ENCODE measurements at places on chromosomes 3 and 15. TPM values are rescaled to one million over a fixed set of nuclear protein-coding genes. Genes with fewer than 3 reads are reported as not detected.

DNA sequence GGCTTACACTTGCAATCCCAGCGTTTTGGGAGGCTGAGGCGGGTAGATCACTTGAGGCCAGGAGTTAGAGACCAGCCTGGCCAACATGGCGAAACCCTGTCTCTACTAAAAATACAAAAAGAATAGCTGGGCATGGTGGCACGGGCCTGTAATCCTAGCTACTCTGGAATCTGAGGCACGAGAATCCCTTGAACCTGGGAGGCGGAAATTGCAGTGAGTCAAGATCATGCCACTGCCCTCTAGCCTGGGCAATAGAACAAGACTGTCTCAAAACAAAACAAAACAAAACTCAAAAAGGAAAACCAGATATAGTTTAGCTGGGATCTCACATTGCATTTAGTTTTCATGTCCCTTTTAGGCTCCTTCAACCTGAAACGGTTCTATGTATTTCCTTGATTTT is 2.9 kb upstream of the USP50 start:
- no peak for DNase-seq

GRCh38 chr3:60803216-60804173 is 447.8 kb downstream of the FHIT start:
- no peak for DNase-seq

DNA sequence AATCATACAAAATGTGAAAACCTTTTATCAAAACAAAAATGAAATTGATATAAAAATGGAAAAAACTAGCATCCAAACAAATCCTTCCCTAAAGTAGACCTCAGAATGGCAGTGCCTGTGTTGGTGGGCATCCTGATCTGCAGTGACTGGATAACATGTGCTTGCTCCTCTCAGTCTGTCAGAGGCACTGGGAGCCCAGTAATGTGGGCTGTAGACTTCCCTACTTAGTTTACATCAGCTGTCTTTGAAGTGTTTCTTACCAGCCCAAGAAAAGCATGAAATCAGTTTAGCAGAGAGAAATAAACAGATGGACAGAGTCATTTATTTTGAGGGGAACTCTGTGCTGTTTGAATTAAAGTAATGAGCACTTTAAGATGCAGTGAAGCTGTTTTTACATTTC is 37.8 kb upstream of the RORA start:
- DNase-seq: no peak

DNA sequence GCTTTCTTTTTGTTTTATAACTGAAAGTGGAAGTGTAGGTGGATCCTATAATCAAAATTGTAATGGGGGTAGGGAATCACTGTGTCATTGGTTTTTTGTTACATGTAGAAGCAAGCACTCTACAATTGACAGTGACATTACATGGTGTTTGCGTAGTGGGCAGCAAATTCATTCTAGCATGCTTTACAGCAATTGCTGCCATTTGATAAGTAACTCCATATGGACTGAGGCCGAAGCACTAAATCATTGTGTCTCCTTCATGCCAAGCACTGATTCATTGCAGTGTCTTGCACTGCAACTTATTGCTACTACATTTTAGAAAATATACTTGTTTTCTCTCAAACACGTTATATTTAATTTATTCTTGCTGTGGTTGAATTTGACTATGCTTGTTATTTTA is 933.9 kb downstream of the NSUN3 start:
- no peak for DNase-seq

GRCh38 chr3:170717410-170718402 is 131.8 kb upstream of the SLC7A14 start:
- no peak for DNase-seq

DISP2 gene
- total RNA-seq: 0.04 TPM

ERICH6 gene
- total RNA-seq: not detected

SLC28A1 gene
- not detected for total RNA-seq

GNAT1 gene
- total RNA-seq: not detected

MYRIP gene
- total RNA-seq: 7.8 TPM

CPB1 gene
- 0.07 TPM for total RNA-seq

DNA sequence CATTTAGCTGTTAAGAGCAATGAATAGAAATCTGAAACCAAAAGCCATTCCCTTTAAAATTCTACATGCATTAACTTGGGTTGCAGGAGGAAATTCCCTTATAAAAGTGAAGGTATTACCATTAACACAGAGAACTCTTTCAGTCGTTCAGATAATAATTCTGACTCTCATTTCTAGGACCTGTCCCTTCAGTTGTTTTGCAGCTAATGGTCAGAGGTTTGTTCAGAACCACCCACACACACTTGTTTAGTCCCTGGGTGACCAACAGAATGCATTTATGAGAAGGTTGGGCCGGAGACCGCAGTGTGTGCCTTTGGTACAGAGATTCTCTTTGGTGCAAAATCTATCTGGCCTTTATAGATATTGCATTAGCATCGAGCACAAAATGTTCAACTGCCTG is 492.5 kb downstream of the NLGN1 start:
- no peak for DNase-seq

GRCh38 chr3:11435440-11436165 is 163.4 kb downstream of the ATG7 start:
- DNase-seq: no peak

DNA sequence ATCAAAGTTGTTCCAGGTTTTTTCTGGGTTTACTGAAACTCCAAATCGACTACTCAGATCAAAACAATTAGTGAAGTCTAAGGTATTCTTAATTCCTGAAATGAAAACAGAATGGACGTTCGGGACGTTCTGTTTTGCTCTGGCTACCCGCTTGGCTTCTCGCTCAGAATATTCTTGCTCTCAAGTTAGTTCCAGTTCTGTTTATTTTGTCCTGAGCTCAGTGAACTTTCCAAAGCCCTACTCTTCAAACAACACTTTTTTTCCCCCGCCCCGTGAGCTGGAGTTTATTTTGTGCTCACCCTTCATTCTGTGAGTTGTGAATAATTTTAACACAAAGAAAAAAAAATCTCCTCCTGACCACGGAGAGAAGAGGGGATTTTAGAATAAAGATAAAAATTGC is 72.6 kb downstream of the SAMMSON start:
- DNase-seq: no peak

- DNase-seq: no peak
Measured at GRCh38 chr15:25931851-25932250, 68.7 kb upstream of the ATP10A start.

DNA sequence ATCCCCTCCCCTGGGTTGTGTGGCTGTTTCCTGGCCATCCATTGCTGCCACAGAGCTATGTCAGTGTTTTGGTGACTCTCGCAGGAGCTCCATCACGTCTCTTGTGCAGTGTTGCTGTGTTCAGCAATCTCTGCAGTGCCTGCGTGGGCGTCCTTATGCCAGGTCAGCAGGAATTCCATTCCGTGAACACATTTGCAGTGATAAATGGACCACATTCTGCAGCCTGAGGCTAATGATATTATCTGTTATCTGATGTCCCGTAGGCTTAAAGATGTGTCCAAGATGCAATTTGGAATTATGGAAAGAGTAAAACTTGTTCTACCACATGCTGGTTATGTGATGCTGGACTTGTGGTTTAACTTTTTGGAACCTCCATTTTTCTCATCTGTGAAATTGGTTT is 25.5 kb upstream of the COL6A6 start:
- no peak for DNase-seq

DNA sequence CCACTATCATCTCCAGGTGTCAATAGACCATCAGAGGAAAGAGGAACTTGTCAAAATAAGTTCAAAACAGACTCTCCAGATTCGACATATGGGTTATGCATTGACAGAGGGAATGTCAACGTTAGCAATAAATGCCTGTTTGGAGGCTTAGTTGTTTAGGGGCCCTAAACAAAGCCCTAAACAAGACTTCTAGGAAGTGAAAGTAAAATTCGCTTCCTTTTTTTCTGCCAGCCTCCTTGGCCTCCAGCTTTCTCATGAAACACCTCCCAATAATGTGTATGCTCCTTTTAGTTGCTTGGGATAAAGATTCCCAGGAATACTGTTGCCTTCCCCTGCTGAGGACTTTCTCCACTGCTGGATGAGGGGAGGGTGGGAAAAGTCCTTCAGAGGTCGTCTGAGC is 70.9 kb upstream of the ARNT2 start:
- DNase-seq: no peak

DNA sequence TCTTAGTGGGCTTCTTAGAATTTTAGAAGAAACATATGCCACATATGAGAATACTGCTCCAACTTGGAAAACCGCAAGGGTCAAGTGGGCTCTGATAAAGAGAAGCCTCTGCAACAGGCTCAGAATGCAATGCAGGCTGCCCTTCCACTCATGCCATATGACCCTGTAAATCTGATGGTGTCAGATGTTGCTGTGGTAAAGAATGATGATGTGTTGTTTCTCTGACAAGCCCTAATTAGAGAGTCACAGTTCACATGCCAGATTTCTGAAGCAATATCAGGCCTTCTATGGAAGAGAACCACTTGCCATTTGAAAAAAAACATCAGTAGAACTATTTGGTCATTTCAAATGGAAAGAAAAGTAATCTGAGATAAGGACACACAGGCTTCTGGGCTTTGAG is 749.6 kb downstream of the AGBL1 start:
- DNase-seq: no peak

DNA sequence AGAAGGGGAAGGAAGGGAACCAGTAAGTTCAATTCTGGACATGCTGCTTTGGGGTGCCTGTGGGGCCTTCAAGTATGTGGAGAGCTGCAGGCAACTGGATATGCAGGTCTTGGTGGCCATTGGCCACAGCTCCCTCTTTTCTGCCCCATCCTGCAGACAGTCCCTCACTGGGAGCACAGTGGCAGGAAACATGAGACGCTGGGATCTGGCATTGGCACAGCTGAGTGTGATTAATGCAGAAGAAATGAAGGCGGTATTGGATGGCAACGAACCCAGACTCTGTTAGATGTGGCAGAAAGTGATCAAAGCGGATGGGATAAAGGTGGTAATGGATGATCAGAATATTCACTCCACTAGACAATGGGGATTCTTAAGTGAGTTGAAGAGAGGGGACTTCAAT is 23.2 kb upstream of the VPS8 start:
- DNase-seq: no peak

GRCh38 chr15:82970078-82970686 is 15.8 kb upstream of the RAMAC start:
- DNase-seq: no peak

GRCh38 chr15:22808240-22808639 is 21.8 kb downstream of the NIPA1 start:
- DNase-seq: no peak

- DNase-seq: no peak
Measured at GRCh38 chr3:171827836-171828458, 15.2 kb upstream of the TMEM212 start.

KBTBD13 gene
- 0.17 TPM for total RNA-seq

- DNase-seq: no peak
Measured at GRCh38 chr15:74373056-74373650, 5.7 kb upstream of the CYP11A1 start.

ALG1L2 gene
- 1.7 TPM for total RNA-seq

CLDN1 gene
- total RNA-seq: 0.67 TPM

DNA sequence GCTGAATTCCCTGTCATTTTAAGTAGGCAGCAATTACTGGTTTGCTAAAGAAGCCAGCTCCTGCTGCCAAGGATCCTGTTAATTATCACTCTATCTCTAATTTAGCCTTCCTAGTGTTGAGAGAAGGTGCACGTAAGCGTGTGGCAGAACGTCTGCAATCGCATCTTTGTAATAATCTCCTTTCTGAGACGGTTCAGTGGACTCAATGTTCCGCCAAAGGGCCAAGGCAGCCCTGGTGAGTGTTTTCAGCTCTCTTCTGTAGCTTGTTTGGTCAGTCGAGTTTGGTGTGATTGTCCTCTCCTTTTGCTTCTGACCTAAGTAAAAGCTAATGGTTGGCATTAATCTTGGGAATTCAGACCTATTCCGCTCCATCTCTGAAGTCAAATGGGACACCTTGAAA is 24.2 kb downstream of the MITF start:
- no peak for DNase-seq

- DNase-seq: no peak
Measured at GRCh38 chr15:52255935-52256334, 39.7 kb downstream of the MYO5C start.

DNA sequence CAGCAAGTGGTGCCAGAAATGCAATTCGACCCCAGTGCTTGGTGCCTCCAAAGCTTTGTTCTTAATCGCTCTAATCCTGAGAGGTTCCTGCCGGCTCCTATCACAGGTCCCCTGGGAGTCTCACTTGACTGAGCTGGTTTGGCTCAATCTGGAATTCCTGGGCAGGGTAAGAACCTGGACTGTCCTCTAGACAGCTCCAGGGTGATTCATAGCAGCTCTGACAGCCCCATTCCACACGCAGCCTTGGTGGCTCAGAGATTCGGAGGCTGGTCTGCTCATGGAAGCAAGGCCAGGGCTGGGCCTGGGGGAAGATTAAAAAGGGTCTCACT is 37.9 kb downstream of the MYO5C start:
- peak; percentile 54 for DNase-seq

MRPL47 gene
- total RNA-seq: 68.9 TPM

- no peak for DNase-seq
Measured at GRCh38 chr3:23664459-23664858, 141.3 kb upstream of the UBE2E1 start.

GRCh38 chr15:77506311-77507142 is 85.8 kb downstream of the HMG20A start:
- peak; percentile 73 for DNase-seq

DNA sequence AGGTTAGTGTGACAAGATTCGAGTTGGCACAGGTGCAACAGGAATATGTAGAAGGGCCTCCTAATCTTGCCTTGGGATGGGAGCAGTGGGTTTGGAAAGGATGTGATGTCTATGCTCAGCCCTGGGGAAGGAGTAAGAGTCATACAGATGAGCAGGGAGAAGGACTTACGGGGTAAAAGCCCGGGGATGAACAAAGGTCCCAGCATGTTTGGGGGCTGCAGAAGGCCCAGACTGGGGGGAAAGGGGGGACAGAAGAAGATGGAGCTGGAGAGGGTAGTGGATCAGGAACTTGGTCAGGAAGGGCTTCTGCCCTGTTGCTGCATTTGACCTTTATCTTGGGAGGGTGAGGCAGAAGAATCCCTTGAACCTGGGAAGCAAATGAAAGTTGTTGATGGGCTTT is 240.1 kb upstream of the ST8SIA2 start:
- no peak for DNase-seq

- DNase-seq: no peak
Measured at GRCh38 chr3:170309046-170309445, 48.5 kb upstream of the SKIL start.

SH3BP5 gene
- total RNA-seq: 10.0 TPM

- DNase-seq: no peak
Measured at GRCh38 chr3:187021748-187022402, 91.5 kb downstream of the ST6GAL1 start.

GPR176 gene
- 43.6 TPM for total RNA-seq

All from H7 (cell line).